ENCODE measurements at places on chromosomes 5 and 9.

DNA sequence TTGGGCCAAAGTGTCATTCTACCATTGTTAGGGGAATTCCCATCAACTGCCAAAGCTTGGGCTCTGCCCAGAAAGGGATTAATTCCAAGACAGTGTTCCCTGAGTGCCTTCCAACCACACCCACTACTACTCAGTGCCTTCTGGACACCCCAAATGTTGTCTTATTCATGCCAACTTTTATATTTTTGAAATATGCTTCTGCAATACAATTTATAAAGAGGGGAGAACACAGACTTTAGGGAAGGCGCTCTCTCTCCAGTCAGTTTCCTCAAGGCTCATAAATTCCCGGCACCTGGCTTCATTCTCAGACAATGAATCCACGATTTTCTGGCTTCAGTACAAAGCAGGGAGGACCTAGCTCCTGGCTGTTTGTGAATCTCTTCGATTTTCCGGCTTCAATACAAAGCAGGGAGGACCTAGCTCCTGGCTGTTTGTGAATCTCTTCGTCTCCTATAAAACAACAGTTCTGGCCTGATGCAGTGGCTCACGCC lies 120.1 kb upstream of the MYO10 start:
- no peak for DNase-seq

GRCh38 chr9:133684936-133685361 lies 48.8 kb downstream of the DBH start:
- no peak for DNase-seq

DNA sequence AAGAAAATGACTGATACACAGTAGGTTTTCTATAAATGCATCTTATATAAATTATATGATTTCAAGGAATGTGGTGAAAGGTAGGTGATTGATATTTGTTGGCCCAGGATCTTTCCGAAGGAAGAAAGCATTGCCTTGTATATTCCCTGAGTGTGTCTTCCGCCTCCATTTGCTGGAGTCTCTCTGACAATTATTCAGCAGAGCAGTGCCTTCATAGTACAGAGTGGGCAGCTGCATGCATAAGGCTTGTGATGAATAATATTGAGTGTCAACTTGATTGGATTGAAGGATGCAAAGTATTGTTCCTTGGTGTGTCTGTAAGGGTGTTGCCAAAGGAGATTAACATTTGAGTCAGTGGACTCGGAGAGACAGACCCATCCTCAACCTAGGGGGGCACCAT lies 58.5 kb downstream of the CETN3 start:
- DNase-seq, result no peak

- no peak for DNase-seq
These were observed 36.9 kb downstream of the ANKRD33B start for GRCh38 chr5:10600626-10601245.

DNA sequence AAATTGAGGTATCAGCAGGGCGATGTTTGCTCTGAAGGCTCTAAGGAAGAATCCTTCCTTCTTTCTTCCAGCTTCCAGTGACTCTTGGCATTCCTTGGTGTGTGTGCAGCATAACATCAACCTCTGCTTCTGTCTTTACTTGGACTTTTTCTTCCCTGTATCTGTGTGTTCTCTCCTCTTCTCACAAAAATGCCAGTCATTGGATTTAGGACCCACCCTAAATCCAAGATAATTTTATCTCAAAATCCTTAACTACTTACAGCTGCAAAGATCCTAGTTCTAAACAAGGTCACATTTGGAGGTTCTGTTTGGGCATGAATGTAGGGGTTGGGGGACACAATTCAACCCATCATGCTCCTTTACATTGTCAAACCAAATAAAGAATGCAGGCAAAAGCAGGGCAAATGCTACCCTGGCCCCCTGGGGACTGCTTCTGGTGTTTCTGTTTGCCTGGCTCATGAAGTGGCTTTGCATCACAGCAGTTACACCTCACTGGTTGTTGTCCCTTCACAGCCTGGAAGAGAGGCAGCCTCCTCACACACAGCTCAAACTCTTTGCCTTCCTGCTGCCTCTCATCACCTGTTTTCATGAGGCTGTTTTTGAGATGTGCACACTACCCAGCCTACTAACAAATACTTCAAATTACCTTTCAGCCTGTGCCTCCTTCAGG lies 64.8 kb upstream of the PLCXD3 start:
- DNase-seq, result no peak

DNA sequence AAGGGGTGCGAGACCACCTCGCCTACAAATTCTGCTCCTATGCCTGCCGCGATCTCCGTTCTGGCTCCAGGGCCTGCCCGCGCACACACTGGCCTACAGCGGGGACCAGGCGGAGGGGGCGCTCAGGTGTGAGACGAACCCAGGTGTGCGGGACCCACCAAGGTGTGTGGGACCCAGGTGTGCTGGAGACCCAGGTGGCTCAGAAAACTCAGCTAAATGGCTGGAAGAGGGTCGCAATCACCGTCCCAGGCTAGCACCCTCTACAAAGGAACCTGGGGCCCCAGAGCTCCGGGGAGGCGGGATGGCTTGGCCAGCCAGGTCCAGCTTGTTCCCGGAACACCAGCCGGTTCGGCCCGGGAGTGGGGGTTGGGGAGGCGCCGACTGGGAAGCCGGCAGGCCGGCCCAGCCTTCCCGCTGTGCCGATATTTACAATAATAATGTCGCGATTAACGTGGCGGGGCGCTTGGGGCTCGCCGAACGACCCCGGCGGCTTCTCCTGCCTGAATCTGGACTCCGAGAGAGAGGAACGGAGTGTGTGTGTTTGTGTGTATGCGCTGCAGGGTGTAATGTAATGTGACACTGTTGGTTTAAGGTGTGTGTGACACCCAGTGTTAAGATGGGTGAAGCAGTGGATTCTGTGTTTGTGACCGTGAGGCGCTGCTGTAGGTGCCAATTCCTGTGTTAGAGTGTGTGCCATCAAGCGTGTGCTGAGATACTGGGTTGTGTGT lies 1.4 kb downstream of the PCDH1 start:
- DNase-seq, result peak; percentile 87

GRCh38 chr5:1669276-1670155 lies 130.1 kb downstream of the MRPL36 start:
- DNase-seq, result no peak

- no peak for DNase-seq
These were observed 14.6 kb upstream of the DAP start for GRCh38 chr5:10775646-10776045.

DNA sequence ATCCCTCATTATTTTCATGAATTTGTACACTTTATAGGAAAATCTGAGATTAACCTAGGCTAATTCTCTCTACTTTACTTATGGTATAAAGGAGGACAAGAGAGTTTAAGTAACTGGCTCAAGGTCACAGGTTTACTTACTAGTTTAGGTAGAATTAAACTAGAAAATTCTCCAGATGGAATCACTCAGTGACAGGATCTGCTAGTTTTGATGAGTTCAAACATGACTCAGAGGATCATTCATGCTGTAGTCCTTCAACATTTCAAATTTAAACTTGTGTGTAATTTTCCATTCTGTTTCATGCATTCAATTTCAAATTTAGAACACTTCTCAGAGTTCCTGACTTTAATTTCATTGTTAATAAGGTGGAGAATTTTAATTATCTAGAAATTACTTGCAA lies 485.7 kb upstream of the TUSC1 start:
- no peak for DNase-seq

DNA sequence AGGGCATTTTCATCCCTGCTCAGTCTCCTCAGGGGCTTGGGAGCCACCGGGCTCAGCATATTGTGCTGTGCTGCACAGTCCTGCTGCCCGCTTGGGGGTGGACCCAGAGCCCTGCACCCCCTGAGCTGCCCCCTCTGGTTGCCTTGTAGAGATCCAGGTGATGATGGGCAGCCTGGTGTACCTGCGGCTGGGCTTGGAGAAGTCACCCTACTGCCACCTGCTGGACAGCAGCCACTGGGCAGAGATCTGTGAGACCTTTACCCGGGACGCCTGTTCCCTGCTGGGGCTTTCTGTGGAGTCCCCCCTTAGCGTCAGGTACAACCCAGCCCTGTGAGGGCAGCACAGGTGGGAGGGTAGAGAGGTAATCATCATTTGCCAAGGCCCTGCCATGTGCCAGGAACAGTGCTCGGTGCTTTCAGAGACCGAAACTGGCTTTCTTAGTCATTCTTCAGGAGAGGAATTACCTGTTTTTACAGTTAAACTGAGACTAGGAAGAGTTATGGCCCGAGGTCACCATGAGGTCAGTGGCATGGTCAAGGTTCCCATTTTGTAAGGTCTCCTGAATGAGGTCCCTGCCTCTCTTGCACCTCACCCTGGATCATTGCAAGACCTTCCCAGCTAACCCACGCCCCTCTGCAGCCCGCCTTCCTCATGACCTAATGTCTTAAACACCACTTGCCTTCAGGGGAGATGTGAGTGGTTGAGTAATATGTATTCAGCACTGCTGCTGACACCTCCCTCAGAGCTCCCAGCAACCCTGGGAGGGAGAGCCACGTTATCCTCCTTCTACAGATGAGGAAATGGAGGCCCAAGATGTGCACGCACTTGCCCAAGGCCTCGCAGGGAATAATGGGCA lies 7.5 kb downstream of the NHP2 start:
- peak; percentile 81 for DNase-seq

- DNase-seq, result peak; percentile 80
These were observed 16.6 kb upstream of the MEGF9 start for GRCh38 chr9:120730654-120731514.

GRCh38 chr5:75199946-75200345 lies 36.7 kb downstream of the ANKRD31 start:
- DNase-seq, result no peak

DNA sequence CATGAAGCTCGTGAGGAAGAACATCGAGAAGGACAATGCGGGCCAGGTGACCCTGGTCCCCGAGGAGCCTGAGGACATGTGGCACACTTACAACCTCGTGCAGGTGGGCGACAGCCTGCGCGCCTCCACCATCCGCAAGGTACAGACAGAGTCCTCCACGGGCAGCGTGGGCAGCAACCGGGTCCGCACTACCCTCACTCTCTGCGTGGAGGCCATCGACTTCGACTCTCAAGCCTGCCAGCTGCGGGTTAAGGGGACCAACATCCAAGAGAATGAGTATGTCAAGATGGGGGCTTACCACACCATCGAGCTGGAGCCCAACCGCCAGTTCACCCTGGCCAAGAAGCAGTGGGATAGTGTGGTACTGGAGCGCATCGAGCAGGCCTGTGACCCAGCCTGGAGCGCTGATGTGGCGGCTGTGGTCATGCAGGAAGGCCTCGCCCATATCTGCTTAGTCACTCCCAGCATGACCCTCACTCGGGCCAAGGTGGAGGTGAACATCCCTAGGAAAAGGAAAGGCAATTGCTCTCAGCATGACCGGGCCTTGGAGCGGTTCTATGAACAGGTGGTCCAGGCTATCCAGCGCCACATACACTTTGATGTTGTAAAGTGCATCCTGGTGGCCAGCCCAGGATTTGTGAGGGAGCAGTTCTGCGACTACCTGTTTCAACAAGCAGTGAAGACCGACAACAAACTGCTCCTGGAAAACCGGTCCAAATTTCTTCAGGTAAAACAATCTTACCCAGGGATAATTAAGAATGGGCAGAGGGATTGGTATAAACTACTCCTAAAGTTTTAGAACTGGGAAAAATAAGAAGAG lies 12.9 kb downstream of the ITGA1 start:
- peak; percentile 79 for DNase-seq

DNA sequence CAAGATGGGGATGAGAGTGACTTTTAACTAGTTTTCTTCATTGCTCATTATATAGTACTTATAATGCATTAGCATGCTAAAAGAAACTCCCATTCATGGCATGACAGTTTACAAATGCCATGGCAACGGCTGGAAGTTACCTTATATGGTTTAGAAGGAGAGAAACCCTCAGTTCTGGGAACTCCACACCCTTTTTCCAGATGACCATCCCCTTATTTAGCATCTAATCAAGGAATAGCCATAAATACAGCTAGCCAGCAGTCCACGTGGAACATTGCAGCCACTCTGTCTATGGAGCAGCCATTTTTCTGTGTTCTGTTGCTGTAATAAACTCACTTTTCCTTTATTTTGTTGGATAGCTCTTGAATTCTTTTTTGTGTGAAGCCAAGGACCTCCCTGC lies 1137.8 kb downstream of the CDH18 start:
- DNase-seq, result no peak

- no peak for DNase-seq
These were observed 20.3 kb downstream of the CAMSAP1 start for GRCh38 chr9:135887021-135887507.

GRCh38 chr9:99143655-99144054 lies 38.7 kb downstream of the TGFBR1 start:
- no peak for DNase-seq

- DNase-seq, result peak; percentile 69
These were observed 590 bp downstream of the RASGRF2 start for GRCh38 chr5:80960531-80961375.

DNA sequence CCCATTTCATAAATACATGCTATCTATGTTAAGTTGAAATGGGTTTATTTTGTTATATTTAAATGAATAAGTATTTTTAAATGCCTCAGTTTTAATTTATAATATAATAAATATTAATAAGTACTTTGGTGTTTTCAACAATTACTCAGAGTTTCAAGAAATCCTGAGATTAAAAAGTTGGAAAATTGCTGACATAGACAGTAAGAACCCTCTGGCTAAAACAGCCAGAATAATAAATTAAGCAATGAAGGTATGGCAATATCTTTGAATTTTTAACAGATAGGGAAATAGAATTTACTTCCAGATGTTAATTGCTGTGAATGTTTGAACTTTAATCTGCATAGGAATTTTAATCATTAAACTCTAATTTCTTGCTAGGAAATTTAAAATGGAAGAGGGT lies 83.6 kb downstream of the ZNF622 start:
- DNase-seq, result no peak

GRCh38 chr9:134966270-134966669 lies 48.6 kb upstream of the FCN1 start:
- DNase-seq, result peak; percentile 31

GRCh38 chr9:112015736-112016135 lies 119.1 kb downstream of the UGCG start:
- DNase-seq, result no peak

DNA sequence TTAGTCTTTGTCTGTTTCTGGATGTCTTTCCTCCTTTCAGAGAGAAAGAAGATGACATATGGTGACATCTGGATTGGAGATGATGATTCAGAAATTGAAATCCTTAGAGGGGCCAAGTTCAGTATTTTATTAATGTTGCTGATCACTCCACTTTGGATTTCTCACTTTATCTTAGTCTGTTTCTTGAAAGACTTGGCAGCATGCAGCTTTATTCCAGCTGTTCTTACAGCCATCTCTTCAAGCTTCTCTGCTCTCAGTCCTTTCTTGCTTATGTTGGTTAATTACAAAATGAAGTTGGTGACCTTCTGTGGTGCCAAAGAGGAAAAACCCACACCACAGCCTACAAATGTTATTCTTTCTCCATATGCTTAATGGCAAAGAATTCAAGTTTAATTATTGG lies 62.1 kb downstream of the SNCAIP start:
- no peak for DNase-seq

DNA sequence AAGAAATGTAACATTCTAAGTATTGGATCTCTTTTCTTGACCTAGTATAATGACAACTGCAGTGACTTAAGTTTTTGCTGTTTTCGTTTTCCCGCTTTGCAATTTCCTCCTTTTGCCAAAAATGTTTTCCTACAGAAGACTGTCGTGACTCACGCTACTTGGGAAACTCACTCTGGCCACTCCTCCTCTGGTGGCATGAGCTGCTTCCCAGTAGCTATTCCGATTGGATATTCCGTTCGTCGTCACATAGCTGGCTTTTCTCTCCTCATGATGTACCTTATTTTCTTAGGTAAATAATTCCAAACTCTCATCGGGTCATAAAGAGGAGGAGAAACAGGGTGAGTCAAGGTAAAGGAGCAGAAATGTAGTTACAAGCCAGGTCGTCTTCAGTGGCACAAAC lies 64.9 kb downstream of the GOLPH3 start:
- DNase-seq, result no peak

- no peak for DNase-seq
These were observed 117.8 kb upstream of the SPIN1 start for GRCh38 chr9:88270413-88270812.
